ENCODE measurements at places on chromosomes 13 and 19. TPM values are rescaled to one million over a fixed set of nuclear protein-coding genes. Genes with fewer than 3 reads are reported as not detected.

CEBPA gene
- total RNA-seq, result 0.16 TPM

SYNGR4 gene
- 0.51 TPM for total RNA-seq

KLF1 gene
- total RNA-seq, result not detected

NPHS1 gene
- total RNA-seq, result 0.13 TPM

PLPP2 gene
- 15.3 TPM for total RNA-seq

APC2 gene
- total RNA-seq, result 0.98 TPM

CEACAM21 gene
- not detected for total RNA-seq

NDUFB7 gene
- 624 TPM for total RNA-seq

RABAC1 gene
- 277 TPM for total RNA-seq

TSSK6 gene
- 2.3 TPM for total RNA-seq

F10 gene
- 4.2 TPM for total RNA-seq

PPP6R1 gene
- 70.4 TPM for total RNA-seq

PDX1 gene
- total RNA-seq, result not detected

EDDM13 gene
- total RNA-seq, result not detected

MAG gene
- total RNA-seq, result 0.25 TPM

UHRF1 gene
- 131 TPM for total RNA-seq

NLRP9 gene
- not detected for total RNA-seq

CNFN gene
- total RNA-seq, result 5.2 TPM

CLEC17A gene
- not detected for total RNA-seq

TEX26 gene
- total RNA-seq, result not detected

PRSS57 gene
- total RNA-seq, result not detected

A1BG gene
- 28.8 TPM for total RNA-seq

ZNF625 gene
- 2.8 TPM for total RNA-seq

ZIK1 gene
- 4.1 TPM for total RNA-seq

PSG7 gene
- not detected for total RNA-seq

ZNF556 gene
- not detected for total RNA-seq

CRTC1 gene
- total RNA-seq, result 2.6 TPM

CATSPERD gene
- total RNA-seq, result not detected

KLK13 gene
- total RNA-seq, result not detected

LGALS4 gene
- total RNA-seq, result not detected

ZNF563 gene
- total RNA-seq, result 0.63 TPM

PRKACA gene
- total RNA-seq, result 55.1 TPM

ZNF701 gene
- 6.0 TPM for total RNA-seq

CEACAM18 gene
- not detected for total RNA-seq

ACER1 gene
- not detected for total RNA-seq

MAB21L1 gene
- not detected for total RNA-seq

OR10H1 gene
- not detected for total RNA-seq

ZNF541 gene
- total RNA-seq, result 0.13 TPM

CACNG8 gene
- 0.13 TPM for total RNA-seq

SLC25A41 gene
- total RNA-seq, result not detected

RASIP1 gene
- 4.7 TPM for total RNA-seq

TBC1D4 gene
- total RNA-seq, result 33.7 TPM

ZNF426 gene
- 6.8 TPM for total RNA-seq

PLIN5 gene
- total RNA-seq, result not detected

CCDC70 gene
- not detected for total RNA-seq

TMIGD2 gene
- not detected for total RNA-seq

FFAR1 gene
- not detected for total RNA-seq

REEP6 gene
- 5.2 TPM for total RNA-seq

ZNF302 gene
- 7.1 TPM for total RNA-seq
